BJ (cell line): ENCODE measurements at places on chromosomes 6 and 20.

DNA sequence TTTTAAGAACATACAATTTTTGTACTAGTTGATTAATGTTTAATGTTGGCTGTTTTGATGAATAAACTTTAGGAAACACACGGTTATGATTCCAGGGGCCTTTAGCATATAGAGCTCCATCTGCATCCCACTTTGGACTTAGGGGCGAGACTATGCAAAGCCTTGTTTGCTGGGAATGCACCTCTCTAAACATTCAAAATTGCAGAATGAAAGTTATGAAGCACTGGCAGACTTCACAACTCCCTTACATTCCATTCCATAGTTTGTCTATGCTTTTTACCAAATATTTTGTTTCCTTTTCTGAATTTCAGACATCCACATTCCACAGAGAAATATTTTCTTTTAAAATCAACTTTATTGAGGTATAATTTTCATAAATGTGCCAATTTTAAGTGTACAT lies 10.3 kb upstream of the TCP11 start:
- DNase-seq = no peak

GRCh38 chr20:8299921-8300320 lies 167.9 kb downstream of the PLCB1 start:
- no peak for DNase-seq

- no peak for DNase-seq
These were observed 459.1 kb upstream of the CITED2 start for GRCh38 chr6:139833592-139833991.

DNA sequence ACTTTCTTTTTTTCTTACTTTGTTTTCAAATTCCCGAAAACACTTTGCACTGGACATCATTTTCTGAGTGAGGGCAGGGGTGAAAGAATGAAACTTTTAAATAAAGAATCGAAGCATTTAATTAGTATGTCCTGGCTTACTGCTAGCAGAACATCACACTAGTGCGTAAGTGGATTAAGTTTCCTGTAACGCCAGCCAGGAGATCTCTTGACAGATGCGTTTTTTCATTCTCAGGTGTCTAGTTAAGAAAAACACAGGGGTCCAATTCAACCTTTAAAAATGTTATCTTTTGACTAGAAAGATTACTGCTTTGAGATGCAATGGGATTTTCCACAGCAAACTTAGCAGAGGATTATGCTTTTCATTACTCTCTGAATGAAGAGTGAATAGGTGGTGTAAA lies 858.8 kb upstream of the EPHA7 start:
- DNase-seq = no peak

DNA sequence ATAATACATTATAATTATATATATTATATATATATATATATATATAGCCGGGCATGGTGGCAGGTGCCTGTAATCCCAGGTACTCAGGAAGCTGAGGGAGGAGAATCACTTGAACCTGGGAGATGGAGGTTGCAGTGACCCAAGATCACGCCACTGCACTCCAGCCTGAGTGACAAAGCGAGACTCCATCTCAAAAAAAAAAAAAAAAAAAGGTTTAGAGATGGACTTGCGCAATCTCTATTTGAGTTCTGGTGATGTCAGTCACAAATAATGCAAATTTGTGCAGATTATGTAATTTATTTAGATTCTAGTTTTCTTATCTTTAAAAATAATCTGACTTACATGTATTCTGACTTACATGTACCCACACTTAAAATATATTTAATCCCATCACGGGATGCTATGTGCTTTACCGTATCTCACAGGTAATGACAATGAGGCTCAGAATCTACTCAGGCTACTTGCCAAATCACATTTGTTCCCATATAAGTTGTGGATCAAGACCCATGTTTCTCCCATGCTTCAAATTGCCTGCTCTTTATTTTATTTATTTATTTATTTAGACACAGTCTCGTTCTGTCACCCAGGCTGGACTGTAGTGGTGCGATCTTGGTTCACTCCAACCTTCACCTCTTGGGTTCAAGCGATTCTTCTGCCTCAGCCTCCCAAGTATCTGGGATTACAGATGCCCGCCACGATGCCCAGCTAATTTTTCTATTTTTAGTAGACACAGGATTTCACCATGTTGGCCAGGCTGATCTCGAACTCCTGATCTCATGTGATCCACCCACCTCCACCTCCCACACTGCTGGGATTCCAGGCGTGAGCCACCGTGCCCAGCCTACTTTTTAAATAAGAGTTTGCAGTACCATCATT lies 7.6 kb upstream of the UST start:
- DNase-seq = no peak

GRCh38 chr6:53546281-53546680 lies 1.4 kb upstream of the GCLC start:
- no peak for DNase-seq

GRCh38 chr20:41482647-41483552 lies 116.3 kb upstream of the EMILIN3 start:
- peak; percentile 91 for DNase-seq

DNA sequence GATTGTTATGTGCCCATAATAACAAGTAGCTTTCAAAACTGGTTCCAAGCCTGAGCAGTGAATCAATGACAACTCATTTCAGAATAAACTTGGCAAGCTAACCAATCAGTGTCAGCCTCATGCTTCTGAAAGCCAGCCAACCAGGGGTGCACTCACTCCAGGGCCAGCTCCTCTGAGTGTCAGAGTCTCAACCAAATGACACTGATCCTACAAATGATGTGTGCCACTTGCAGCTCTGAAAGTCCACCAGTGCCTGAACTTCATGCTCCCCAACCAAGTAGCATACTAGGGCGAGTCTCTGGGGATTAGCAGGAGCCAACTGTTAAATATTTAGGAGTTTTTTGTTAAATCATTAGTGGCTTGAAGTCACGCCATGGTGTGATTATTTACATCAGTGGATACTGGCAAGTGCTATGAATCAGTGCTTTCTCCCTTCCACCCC lies 4.5 kb downstream of the IYD start:
- no peak for DNase-seq

GRCh38 chr6:146211646-146212045 lies 182.8 kb downstream of the GRM1 start:
- no peak for DNase-seq

DNA sequence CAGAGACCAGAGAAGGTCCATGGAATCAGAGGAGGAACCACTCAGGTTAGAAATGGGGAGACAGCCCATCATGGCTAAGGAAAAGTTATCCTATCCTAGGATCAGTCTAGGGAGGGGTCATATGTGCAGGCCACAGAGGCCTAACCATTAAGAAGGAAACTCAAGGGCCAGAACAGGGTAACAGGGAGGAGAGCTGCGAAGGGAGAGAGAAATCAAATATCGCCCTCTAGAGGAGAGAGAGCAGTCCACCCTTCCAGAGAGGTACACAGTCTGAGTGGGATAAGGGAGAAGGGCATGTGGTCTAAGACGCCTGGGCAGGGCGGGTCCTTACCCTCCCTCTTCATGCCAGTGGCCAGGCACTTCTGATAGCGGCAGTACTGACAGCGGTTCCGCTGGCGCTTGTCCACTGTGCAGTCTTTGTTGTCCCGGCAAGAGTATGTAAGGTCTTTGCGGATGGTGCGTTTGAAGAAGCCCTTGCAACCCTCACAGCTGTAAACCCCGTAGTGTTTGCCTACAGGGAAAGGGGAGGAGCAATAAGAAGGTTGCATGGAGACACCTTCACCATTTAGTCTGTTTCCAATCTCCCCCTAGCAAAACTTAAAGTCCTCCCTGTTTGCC lies 2.9 kb downstream of the RXRB start:
- no peak for DNase-seq

GRCh38 chr6:91383207-91383606 lies 796.3 kb upstream of the MAP3K7 start:
- no peak for DNase-seq

- peak; percentile 30 for DNase-seq
These were observed 94.1 kb downstream of the LRRC1 start for GRCh38 chr6:53888931-53889330.

DNA sequence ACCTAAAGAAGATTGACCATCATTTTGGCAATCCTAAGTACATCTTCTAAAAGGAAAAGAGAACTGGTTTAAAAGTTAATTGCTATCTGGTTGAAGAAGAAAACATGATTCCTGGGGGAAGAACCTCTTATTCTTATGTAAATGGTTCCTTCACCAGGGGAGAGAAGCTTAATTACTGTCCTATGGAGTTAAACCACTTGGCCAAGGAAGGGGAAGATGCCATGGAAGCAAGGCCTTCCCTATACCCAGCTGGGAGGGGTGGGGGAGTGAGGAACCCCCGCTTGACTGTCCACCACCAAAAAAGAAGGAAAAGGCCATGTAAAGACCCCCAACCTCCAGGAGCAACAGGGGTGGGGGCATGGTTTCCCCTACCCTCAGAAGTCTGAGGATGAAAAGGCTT lies 962.1 kb downstream of the GRIK2 start:
- DNase-seq = no peak

GRCh38 chr20:4809707-4810106 lies 88.0 kb downstream of the PRND start:
- DNase-seq = no peak

DNA sequence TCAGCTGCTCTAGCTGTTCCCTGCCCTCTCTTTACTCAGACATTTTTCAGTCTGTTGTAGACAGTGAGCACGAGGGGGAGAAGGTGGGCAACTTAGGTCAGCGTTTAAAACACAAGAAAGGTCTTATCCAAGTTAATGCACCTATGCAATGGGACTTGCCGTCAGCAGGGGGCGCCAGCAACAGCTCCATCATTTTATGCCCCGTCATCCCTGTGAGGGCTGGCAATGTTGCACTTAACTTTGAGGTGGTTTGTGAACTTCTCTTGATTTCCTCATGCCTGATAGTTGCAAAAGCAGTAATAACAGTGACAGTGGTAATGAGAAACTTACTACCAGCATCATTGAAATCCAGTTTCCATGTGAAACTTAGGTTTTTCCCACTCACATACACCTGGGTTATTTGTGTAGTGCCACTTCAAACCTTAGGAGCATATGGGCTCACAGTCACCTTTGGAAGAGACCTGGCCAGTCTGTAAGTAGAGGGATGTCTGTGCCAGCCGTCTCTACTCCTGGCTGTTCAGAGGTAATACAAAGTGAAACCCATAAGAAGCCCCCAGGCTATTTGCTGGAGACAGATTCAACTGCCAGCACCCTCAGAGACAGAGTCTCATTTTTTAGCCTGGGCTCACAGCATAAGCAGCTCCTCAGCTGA lies 44.9 kb upstream of the ID1 start:
- peak; percentile 51 for DNase-seq

DNA sequence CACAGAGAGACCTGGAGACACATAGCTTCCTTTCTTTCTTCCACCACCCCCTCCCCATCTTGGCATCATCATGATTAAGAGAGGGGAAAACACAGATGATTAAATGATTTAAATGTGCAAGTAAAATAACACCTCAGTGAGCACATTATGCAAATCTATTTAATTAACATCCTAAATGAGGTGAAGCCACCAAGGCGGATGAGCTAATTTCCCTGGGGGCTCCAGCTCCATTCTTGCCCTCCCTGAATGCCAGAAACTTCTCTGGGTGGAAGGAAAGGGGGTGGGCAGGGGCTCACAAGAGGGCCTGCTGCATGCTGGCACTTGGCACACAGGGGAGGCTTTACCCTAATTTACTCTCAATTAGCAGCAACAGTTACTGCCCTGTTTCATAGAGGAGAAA lies 32.5 kb upstream of the TGM2 start:
- no peak for DNase-seq

GRCh38 chr20:62339647-62340062 lies 27.5 kb downstream of the LAMA5 start:
- no peak for DNase-seq

GRCh38 chr20:6044115-6044514 lies 9.7 kb downstream of the LRRN4 start:
- DNase-seq = no peak

DNA sequence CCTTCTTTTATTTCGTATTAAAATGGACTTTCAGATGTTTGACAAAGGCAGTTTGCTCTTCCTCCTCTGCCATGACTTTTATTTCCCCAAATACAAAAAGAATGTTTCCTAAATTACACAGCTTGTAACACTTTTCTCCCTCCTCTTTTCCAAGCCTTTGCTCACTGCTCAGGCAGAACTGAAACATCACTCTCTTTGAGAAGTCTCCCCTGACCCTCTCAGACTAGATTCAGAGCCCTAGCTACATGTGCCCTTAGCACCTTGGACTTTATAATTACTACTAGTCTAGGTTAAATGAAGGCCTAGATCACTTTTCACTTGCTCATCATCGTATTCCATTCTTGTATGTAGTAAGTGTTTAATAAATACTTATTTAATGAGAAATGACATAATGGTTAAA lies 8.5 kb upstream of the KIF6 start:
- no peak for DNase-seq

DNA sequence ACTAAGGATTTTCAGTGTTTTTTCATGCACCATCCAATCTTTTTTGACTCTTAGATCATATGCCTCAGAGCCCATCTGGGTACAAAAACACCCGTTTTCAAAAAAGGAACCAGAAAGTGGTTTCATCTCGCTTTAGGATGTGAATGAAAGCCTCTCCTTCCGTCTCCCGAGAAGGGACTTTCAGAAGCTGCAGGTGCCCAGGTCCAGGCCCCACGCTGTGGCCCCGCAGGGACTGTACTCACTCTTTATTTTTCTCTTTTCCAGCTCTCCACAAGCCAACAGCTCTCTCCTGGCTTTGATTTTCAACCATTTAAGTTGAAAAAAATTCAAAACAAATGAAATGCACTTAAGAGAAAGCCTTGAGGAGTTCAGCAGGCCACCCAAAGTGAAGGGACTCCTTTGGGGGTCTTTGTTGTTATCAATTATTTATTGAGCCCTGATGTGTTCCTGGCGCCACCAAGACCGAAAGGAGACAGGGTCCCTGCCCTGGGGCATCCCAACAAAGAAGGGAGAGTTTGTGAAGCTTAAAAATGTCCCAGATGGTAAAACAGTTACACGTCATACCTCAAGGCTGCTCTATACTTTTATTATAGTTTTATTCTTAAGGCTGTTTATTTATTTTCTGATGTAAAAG lies 467.3 kb downstream of the PREX1 start:
- DNase-seq = no peak

DNA sequence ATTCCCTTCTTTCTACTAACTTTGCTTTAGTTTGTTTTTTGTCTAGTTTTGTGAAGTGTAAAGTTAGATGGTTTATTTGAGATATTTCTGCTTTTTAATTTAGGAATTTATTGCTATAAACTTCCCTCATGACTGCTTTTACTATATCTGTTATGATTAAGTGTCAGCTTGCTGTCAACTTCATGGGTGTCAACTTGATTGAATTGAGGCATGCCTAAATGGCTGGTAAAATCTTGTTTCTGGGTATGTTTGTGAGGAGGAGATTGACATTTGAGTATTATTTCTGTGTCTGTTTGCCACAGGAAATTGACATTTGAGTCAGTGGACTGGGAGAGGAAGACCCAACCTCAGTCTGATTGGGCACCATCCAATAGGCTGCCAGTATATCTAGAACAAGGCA lies 1147.0 kb upstream of the EYS start:
- DNase-seq = no peak

- DNase-seq = no peak
These were observed 3.2 kb upstream of the RNF146 start for GRCh38 chr6:127263481-127263880.

- DNase-seq = no peak
These were observed 45.2 kb downstream of the CDC5L start for GRCh38 chr6:44432726-44433125.

GRCh38 chr6:154738551-154738961 lies 5.3 kb downstream of the SCAF8 start:
- no peak for DNase-seq
